ENCODE measurements at places on chromosomes 3 and 15. TPM values are rescaled to one million over a fixed set of nuclear protein-coding genes. Genes with fewer than 3 reads are reported as not detected.

GRCh38 chr3:156674911-156675829, 780 bp downstream of the TIPARP start:
- DNase-seq: peak; percentile 66

DNA sequence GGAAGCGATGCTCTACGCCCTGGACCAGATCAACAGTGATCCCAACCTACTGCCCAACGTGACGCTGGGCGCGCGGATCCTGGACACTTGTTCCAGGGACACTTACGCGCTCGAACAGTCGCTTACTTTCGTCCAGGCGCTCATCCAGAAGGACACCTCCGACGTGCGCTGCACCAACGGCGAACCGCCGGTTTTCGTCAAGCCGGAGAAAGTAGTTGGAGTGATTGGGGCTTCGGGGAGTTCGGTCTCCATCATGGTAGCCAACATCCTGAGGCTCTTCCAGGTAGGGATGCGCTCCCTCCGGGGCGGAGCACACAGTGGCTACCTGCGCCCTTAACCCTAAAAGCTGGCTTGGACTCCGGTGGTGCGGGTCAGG, 698 bp downstream of the GRM7 start:
- DNase-seq: no peak

Gene MFGE8
- 193 TPM for total RNA-seq

Gene HCLS1
- 0.31 TPM for total RNA-seq

Gene UCN2
- 0.31 TPM for total RNA-seq

GRCh38 chr15:61062268-61062861, 166.7 kb downstream of the RORA start:
- no peak for DNase-seq

Gene STT3B
- total RNA-seq: 154 TPM

DNA sequence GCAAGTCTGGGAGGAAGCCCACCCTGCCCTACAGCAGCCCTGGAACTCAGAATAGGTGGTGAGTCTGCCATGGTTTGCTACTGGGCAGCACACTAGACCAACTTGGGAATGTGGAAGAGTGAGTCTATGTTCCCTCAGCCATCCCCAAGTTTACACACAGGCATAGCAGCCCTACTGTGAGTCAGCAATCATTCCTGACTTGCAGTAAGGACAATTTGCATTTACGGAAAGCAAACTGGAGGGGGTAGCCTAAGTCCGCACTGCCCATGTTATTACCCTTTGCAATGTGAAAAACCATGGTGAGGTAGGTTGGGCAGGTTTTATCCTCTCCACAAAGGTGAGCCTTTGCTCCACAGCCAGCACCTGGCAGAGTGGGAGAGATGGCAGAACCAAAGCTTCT, 4.6 kb downstream of the TCTA start:
- DNase-seq: no peak

DNA sequence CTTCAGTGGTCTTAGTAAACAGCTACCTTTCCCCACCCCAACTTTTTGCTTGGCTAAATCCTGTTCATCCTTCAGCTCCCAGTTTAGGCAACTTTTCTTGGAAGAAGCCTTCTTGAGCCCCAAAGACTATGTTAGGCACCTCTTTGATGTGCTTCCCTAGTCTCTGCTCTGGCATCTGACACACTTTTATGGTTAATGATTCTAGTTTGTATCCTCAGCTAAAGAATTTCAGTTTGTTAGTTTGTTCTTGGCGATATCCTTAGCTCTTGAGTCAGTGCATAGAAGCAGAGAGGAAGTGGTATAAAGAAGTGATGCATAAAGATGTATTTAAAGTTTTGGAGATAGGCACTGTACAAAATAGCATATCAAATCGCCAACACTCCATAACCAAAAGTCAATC, 168.4 kb downstream of the WDR72 start:
- no peak for DNase-seq

DNA sequence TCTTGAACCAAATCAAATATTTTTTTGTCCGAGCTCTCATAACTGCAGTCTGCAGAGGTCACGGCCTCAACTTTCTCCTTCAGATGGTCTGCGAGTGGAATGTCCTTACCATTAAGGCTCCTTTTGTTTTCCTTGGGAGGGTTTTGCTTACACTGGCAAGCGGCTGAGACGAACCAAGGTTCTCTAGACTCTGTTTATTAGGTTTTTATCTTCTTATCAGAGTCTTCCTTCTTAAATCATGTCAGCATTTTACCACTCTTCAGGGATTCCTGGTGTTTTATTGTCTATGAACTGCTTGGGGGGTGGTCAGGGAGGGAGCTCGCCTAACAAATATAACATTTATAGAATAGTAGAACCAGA, 773.7 kb upstream of the NR2F2 start:
- DNase-seq: no peak

DNA sequence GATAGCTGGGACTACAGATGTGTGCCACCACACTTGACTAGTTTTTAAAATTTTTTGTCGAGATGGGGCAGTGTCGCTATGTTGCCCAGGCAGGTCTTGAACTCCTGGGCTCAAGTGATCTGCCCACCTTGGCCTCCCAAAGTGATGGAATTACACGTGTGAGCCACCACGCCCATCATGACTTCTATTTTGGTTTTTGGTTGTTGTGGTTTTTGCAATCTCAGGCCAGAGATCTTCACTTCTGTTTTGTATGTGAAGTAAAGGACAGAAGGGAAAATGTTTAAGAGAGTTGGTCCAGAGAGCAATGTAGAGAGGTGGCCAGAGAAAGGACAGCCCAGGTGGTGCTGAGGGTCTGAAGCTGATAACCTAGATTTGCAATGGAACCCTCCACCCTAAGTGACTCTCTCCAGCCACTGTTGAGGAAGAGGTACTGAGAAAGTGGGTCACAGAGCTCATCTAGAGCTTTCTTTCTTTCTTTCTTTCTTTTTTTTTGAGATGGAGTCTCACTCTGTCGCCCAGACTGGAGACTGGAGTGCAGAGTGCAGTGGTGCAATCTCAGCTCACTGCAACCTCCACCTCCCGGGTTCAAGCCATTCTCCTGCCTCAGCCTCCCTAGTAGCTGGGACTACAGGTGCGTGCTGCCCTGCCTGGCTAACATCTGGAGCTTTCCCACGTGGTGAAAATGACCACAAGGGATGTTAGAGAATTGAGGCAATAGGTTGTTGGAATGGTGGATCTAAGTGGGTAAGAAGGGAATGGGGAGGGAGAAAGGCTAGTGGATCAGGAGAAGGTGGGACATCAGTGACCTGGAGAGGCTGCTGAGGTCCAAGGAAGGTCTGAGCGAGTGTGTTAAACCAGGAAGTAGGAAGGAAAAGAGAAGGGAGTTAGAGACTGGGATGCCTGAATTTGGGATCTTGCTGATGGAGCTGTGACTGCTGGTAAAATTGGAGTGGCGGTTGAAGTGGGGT, 22.4 kb upstream of the SEMA4B start:
- no peak for DNase-seq

Gene SERPINI2
- total RNA-seq: not detected

DNA sequence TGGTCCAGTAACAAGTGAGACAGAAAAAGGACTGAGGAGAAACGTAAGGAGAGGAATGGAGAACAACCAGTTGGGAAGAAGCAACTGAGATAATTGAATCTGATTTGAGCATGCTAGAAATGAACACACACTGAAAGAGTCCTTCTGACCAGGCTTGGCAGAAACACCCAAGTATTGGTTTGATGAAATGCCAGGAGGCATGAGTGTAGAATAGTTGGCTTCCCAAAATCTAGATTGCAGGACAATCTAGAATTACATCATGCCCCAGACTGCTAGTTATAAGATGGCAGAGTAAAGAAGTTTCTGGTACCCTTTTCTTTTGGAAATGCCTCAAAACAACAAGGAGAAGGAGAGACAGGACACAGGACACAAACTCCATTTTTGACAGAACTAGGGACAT, 189.7 kb upstream of the STT3B start:
- peak; percentile 75 for DNase-seq

- DNase-seq: no peak
Measured at GRCh38 chr3:22262386-22262785, 511.4 kb upstream of the ZNF385D start.

- peak; percentile 47 for DNase-seq
Measured at GRCh38 chr3:62332835-62333244, 40.5 kb downstream of the FEZF2 start.

GRCh38 chr3:113292933-113293332, 81.6 kb downstream of the BOC start:
- DNase-seq: no peak

Gene TLR9
- not detected for total RNA-seq

Gene SLC12A6
- 18.3 TPM for total RNA-seq

GRCh38 chr3:66487465-66487864, 13.4 kb downstream of the LRIG1 start:
- DNase-seq: no peak

DNA sequence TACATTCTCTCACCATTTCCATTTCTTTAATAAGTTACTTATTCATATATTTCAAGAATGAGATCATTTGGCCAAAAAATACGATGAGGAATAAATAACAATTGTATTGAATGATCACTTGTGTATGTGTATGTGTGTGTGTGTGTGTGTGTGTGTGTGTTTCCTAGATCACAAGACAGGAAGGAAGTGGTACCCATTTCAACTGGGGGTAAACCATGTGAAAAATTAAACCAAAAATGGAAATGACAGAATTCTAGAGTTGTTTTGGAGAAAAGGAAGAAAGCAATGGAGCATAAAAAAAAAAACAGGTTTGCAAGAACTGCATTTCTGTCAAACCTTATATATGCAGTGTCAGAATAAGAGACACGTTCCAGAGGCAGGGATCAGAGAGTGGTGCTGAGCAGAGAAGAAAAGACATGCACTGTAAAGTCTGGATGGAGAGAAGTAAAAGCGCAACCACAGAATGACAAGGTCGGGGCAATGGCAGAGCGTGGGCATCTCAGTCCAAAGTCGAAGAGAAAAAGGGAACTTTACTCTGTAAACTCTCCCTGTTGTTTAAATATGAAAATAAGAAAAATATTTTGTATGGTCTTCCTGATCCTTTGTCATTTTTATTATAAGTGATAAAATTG, 75.5 kb downstream of the PEX5L start:
- no peak for DNase-seq

DNA sequence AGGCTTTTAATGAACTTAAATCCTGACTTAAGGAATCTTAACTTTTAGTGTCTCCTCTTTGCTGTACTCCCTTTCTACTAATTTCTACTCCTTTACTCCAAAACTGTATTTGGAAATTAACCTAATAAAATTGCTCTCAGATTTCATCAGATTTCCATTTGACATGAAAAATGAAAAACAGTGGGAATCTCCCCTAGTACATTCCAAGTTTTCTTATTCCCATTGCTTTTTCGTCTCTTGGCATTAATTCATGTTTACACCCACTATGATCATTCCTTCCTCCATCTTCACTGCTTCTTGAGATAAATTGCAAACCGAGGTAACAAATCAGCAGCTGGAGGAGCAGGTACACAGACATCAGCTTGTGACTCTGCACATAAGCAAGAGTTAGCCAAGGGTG, 208.7 kb downstream of the VGLL3 start:
- no peak for DNase-seq
